Effector memory CD4-positive, alpha-beta T cell (primary cell): ENCODE measurements at places on chromosomes 12 and 14.

DNA sequence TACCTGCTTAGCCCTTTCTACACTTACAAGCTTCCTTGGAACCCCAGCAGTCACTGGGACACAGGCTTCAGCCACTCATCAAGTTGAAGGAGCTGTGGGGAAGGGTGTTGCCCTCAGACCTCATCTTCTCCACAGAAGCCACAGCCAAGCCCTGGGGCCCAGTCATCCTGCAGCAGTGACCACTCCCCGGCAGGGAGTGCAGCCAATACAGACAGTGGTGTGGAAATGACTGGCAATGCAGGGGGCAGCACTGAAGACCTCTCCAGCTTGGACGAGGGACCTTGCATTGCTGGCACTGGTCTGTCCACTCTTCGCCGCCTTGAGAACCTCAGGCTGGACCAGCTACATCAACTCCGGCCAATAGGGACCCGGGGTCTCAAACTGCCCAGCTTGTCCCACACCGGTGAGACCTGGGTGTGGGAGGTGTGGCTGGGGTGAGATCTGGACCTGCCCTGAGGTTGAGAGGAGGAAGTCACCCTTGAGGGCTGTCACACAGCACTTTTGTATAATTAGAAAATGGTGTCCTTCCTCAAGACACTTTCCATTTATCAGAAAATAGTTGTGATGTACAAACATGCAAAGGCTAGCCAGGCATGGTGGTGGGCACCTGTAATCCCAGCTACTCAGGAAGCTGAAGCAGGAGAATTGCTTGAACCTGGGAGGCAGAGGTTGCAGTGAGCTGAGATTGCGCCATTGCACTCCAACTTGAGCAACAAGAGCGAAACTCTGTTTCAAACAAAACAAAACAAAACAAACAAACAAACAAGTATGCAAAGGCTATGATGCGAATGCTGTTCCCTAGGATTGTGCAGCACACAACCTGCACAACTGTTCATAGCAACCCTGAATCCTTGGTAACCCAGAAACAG lies 9.9 kb downstream of the GLI1 start:
- DNase-seq: no peak

GRCh38 chr12:5376591-5377207 lies 55.2 kb upstream of the NTF3 start:
- DNase-seq: no peak

- no peak for DNase-seq
These were observed 17.0 kb downstream of the SIX1 start for GRCh38 chr14:60632257-60632656.

- no peak for DNase-seq
These were observed 40.3 kb downstream of the BRAP start for GRCh38 chr12:111645433-111645832.

DNA sequence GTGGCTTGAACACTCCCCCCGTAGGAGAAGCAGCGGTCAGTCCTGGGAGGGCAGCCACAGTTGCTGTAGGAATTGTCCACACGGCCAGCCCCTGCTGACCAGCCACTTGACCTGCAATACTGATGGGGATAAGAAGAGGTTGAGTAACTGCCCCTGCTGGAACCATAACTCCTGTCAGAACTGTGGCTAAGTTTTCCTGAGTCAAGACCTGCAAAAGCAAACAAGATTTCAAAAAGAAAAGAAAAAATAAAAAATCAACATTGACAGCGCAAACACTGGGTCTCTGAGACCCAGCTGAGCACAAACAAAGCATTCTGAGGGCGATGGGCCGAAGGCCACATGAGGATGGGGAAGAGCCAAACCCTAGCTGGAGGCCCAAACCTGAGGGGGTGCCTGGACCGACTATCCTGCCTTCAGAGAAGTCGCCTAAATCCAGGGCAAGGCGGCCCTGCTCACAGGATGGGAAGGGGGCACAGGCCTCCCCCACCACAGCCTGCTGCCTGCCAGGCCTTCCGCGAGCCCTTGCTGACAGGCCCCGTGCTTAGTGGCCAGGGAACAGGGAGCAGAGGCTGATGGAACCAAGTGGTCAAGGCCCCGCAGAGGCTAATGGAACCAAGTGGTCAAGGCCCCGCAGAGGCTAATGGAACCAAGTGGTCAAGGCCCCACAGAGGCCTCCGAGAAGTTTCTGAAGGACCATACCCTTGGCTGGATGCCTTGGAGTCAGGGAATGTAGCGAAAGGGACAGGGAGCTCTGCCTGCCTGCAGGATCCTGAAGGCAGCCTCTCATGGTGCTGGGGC lies 19.1 kb downstream of the POU6F1 start:
- no peak for DNase-seq

DNA sequence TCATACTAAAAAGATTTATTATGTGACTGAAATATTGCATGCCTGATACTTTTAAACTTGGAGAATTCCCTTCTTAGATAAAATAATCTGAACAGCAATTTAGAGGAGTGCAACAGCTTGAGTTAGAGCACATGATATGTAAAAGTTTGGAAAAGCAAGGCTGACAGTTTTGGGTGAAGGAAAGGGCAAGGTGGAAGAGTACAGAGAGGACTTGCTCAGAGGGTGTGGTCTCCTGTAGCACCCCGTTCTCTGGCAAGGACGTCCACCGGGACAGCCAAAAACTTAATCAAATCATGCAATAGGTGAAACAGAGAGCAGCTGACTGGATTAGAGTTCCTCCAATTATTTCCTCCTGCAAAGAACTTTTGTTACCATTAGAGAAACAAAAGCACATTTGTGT lies 65.2 kb upstream of the PDZRN4 start:
- DNase-seq: no peak

GRCh38 chr12:94269316-94269999 lies 121.1 kb downstream of the PLXNC1 start:
- no peak for DNase-seq

DNA sequence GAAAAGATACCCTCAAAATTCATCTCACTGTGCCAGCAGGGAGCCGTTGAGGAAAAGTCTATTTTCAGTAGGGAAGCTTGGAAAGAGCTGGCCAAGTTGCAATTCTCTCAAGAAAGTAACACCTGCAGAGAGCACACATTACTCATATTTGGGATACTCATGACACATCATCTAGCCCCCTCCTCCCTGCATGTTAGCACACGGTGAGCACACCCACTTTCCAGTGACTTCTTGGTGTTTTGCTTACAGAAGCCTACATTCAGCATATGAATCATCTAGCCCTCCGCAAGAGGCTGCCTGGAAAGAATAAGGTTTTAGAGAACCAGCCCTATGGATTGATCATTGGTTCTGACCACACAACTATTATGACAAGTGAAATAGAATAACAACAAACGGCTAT lies 124.5 kb downstream of the PTPRO start:
- no peak for DNase-seq

- no peak for DNase-seq
These were observed 25.9 kb upstream of the KCNA5 start for GRCh38 chr12:5017638-5018348.

GRCh38 chr12:40989785-40990184 lies 198.3 kb upstream of the PDZRN4 start:
- DNase-seq: no peak

- DNase-seq: no peak
These were observed 5.2 kb upstream of the RIMKLB start for GRCh38 chr12:8692573-8692972.

GRCh38 chr12:46743456-46743855 lies 82.3 kb downstream of the SLC38A4 start:
- no peak for DNase-seq

DNA sequence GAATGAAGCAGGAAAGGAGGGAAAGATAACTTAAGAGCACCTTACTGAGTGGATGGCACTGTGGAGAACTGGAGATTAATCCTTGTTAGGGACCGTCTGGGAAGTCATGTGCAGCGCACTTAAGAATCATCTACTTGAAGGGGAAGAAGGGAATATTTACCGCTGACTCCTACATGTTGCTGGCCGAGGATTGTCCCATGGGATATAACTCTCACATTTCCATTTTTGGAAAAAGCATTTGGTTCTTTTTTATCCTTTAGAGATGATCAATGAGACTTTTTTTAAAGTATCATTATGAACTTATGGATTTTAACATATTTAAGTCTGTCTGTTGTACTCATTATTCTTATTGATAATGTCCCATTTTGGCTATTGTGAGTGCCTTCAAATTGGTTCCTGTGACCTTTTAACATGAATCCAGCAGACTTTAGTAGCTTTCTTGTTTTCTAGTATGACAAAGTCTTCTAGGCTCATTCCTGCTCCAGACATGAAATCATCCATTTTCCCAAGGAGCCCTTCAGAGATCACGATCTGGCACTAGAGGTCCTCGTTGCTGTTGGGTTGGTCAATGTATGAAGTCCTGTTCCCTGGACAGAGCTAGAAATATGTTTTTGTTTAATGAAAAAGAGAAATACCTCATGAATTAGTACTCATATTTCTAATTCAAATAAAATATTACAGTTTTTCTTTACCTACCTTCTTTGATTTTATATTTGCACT lies 20.2 kb upstream of the FAM234B start:
- no peak for DNase-seq

DNA sequence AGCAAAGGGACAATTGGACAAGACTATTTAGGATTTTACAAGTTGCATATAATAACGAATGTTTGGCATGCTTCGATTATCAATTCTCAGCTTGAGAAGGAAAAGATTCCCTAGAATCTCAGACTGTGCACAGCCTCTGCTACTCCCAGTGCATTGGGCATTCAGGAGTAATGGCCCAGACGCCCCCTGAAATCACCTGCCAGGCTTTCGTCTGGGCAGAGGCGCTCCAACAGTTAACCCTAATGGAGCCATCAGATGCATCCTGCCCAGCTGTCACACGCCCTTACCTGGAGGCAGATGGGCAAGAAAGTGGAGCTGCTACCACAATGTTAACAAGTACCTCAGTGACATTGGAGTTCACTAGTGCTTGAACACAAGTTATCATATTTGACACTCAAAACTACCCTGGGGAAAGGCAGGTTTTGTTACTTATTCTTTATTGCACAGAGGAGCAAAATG lies 927 bp upstream of the LRP6 start:
- DNase-seq: no peak

GRCh38 chr14:22837114-22837749 lies 847 bp downstream of the MMP14 start:
- DNase-seq: no peak

GRCh38 chr14:42921901-42922300 lies 1315.2 kb downstream of the LRFN5 start:
- DNase-seq: no peak

DNA sequence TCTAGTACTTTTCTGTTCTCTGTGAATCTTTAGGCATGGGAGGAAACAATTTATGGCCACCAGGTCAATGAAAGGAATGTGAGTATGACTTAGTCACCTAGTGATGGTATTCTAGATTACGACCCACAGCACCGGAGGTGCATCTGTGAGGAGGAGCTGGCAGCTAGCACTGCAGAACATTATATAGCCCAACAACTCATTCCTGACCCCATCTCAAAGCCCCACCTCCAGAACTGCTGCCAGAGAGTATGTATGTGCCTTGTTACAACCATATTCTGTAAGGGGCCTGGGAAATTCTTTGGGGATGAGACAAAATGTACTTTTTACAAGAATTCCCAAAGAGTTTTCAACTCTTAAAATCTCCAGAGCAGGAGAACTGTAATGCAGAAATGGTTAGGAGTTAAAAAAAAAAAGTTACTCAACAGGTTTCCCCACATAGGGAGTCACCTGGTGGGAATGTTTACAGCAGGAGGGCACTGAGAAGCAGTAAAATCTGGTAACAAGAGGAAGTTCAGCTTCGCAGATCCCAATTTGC lies 34.9 kb upstream of the CERS5 start:
- DNase-seq: no peak

DNA sequence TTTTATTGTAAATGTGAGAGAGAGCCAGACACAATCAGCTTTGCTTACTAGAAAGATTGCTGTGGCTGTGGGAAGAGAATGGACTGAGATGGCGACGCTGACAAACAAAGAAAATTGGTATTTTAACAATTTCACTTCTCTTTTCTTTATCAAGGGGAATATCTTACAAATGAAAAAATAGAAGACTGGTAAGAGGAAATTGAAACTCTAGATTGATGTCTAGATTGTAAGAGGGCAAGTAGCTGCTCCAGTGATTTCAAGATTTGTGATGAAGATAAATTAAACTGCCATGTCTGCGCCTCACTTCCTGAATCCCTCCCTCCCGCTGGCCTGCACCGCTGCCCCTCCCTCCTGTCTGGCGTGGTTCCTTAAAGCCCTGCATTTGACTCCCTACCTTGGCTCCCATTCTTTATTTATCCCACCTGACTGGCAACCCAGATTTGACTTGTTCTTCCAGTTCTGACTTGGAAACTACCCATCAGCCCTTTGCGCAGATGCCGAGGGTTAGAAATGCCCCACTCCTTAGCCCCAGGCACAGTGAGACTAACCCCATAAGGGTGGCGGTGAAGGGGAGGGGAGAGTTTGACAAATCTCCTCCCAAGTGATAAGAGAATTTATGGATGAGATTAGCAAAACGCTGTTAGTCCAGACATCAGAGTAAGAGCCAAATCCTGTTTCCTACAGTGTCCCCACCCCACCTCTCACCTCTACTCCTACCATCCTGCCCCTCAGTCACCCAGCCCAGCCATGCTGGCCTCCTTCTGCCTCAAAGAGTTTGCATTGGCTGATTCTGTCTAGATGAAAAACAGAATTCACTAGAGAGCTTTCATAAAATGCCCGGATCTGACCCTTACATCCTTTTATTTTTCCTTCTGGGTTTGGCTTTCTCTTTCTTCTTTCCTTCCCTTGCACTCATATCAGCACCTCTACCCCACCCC lies 125.3 kb upstream of the ATF7IP start:
- no peak for DNase-seq

DNA sequence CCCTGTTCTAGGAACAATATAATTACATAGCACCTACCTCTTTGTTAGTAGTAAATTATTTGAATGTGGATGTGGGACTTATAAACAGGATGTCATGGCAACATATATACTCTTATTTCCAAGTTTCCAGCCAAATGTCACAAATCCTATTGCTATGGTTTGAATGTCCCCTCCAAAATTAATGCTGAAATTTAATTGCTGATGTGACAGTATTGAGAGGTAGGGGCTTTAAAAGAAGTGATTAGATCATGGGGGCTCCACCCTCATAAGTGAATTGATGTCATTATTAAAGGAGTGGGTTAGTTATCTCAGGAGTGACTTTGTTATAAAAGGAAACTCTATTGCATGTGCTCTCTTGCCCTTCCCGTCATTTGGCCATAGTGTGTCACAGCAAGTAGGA lies 164.2 kb upstream of the ATF7IP start:
- no peak for DNase-seq

DNA sequence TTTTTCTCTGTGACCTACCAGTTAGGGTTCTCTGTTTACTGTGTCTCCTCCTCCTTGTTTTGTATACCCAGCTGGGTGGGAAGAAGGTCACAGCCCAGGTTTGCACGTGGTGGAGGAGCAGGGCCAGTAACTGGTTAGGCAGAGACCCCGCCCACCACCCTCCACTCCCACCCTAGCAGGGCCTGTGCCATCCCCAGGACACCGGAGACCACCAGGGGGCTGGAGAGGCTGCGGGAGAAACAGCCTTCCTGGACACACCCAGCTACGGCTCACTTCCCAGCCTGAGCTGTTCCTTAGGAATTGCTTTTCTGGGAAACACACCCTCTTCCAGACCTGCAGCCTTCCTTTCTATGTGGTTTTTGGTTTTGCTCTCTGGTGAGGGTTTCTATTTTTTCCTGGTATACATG lies 21.1 kb downstream of the BDKRB2 start:
- no peak for DNase-seq
